MCF 10A (cell line): ENCODE measurements at places on chromosomes 1 and 21.

- DNase-seq: no peak
These were observed 38.9 kb downstream of the EIF2D start for GRCh38 chr1:206573319-206573718.

- DNase-seq: peak; percentile 94
These were observed 253.9 kb downstream of the DUSP10 start for GRCh38 chr1:221487781-221488524.

DNA sequence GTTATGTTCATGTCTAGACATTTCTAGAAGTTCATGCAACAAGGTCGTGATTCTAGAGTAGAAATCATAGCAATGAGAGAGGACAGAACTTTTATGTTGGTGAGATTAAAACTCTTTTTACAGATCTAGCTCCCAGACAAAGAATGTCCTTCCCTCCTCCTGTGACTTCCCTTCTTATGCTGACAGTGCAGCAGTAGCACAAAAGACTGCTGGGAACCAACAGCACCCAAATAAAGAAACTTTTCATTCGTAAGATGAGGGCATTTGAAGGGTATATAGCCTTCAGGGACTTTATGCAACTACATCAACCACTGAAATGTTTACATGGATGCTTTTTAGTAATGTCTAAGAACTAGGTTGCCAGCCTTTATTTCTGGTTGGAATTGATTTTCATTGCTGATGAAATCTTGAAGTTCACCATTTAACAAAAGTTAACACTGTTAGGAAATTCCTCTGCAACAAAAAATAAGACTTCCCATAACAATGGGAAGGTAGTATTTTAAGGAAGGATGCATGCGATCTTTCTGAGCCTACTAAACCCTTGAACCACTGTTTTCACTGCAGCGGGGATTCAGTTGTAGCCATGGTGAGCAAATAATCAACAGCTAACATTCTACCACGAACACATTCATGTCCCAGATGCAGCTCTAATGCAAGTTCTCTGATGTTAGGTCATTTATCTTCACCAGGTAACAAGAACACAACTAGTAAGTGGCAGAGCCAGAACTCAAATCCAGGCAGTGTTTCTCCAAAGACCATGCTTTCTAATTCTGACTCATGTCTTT is 672.8 kb downstream of the PTPRC start:
- DNase-seq: no peak

DNA sequence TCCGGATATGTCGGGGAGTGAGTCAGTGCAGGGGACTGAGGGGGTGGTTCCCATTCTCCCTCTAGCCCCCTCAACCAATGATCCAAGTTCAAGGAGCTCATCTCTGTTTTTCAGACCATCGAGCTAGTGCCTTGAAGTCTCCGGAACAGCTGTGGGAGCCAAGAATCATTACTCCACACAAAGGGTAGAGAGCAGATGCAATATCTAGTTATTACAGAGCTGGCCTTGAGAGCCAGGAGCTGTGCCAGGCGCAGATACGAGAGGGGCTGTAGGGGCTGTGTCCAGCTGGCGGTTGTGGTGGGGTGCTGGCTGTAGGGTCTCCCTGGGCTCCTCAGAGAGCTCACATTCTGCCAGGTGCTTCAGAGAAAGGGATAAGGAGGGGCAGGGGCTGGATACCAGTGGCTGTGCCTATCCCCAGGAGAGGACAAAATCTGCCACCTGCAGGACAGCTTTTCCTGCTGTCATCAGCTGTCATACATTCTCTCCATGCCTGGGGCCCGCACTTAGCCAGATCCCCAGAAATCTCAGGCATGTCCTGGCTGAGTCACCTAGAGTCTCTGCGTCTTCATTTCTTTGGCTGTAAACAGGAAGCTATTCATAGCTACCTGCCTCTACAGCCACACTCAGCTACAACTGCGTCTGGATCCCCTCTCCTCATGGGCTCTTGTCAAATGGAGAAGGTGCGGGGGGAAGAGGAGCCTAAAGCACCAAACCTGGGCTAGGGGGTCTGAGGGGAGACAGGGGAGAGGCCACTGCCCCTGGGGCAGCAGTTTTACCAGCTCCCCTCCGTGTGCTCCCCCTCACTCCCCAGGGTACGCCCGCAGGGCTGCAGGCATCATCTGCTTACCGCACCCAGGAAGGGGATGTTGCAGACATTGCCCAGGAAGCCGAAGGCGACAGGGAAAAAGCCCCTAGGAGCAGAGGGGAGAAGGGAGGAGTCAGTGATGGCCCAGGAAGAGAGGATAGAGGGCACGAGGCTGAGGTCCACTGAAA is 2.4 kb upstream of the KISS1 start:
- peak; percentile 83 for DNase-seq

GRCh38 chr21:44263221-44263760 is 1.6 kb upstream of the DNMT3L start:
- DNase-seq: no peak

GRCh38 chr1:85563139-85563538 is 17.4 kb upstream of the CCN1 start:
- no peak for DNase-seq

DNA sequence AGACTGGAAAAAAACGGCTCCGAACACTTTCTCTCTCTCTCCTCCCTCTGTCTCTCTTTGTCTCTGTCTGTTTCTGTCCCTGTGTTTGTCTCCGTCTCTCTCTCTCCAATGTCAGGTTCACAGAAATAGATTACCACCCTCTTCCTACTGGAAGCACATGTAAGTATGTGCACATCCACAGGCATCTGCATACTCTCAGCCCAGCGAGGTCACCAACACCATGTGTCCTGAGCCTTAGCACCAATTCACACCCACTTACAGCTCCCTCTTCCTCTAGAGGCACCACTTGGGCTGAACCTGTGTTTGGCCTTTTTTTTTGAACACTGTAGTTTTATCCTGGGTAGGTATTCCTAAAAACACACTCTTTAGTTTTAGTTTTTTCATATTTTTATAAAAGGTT is 130.5 kb downstream of the ETS2 start:
- no peak for DNase-seq

- DNase-seq: no peak
These were observed 20.2 kb downstream of the TAL1 start for GRCh38 chr1:47211796-47212269.

DNA sequence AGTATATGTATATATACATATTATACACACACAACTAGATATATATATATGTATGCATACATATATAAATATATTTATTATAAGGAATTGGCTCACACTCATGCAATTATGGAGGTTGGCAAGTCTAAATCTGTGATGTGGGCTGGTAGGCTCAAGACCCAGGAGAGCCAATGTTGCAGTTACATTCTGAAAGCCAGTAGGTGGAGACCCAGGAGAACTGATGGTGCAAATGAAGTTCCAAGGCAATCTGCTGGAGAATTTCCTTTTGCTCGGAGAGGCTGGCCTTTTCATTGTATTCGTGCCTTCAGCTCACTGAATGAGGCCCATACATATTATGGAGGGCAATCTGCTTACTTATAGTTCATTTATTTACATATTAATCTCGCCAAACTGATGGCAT is 9.4 kb downstream of the IVL start:
- peak; percentile 37 for DNase-seq

GRCh38 chr1:145961425-145962156 is 2.8 kb downstream of the ANKRD34A start:
- no peak for DNase-seq

GRCh38 chr21:46570119-46570518 is 34.8 kb downstream of the S100B start:
- DNase-seq: no peak

GRCh38 chr21:45403825-45404729 is 888 bp upstream of the COL18A1 start:
- peak; percentile 9 for DNase-seq
